Stomach (tissue), 19 donors: ENCODE measurements at places on chromosomes 7 and 10.

DNA sequence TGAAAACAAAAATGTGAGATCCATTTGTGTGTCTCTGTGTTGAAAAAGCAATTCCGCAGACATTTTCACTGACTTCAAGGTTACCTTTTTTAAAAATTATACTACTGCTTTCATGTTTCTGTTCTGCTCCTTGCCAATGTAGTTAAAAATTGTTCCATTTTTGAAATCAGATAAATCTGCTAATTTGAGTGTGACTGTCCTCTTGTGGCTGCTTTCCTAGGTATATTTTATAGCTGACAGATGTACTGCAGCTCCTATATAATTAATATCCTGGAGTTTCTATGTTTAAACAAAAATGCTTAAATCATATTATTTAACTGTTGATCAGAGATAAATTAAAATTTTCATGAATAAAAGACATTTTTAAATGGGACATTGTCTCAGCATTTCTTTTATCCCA is 177.6 kb upstream of the LRRTM3 start:
- DNase-seq: no peak
- no peaks in the 10 kb centered on the region for H3K36me3 ChIP-seq
- H3K27me3 ChIP-seq: no peaks in the 10 kb centered on the region
- no peak overlapping the region for H3K27ac ChIP-seq

GRCh38 chr7:39451901-39452300 is 114.3 kb upstream of the YAE1 start:
- H3K4me1 ChIP-seq: no peaks in the 10 kb centered on the region
- H3K36me3 ChIP-seq: no peaks in the 10 kb centered on the region
- H3K27ac ChIP-seq: no peak overlapping the region
- peaks cover 9% of the 10 kb centered on the region for H3K27me3 ChIP-seq
- H3K4me3 ChIP-seq: no peak overlapping the region

DNA sequence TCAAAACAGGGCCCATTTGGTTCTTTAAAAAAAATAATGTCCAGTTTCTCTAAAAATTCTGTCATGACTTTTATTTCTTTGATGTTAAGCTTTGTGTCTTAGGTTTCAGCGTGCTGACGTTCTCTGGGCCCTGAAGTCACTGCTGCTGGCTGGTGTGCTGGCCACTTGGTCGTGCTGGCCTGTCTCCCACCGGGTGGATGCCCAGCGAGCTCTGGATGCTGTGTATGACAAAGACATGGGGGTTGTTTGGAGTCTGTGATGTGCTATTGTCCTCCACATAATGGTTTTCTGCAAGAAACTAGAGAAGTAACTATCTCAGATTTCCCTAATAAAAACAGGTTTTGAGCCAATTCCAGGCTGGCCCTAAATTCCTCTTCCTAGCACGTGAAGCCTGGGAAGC is 9.5 kb upstream of the IDI2 start:
- no peak overlapping the region for H3K27ac ChIP-seq
- H3K27me3 ChIP-seq: no peaks in the 10 kb centered on the region
- H3K4me3 ChIP-seq: no peak overlapping the region

- H3K36me3 ChIP-seq: no peaks in the 10 kb centered on the region
- no peaks in the 10 kb centered on the region for H3K27me3 ChIP-seq
- DNase-seq: no peak
- H3K4me1 ChIP-seq: peaks cover 14% of the 10 kb centered on the region
- H3K4me3 ChIP-seq: no peak overlapping the region
Observed at GRCh38 chr7:112395411-112395810, 54.8 kb upstream of the IFRD1 start.

DNA sequence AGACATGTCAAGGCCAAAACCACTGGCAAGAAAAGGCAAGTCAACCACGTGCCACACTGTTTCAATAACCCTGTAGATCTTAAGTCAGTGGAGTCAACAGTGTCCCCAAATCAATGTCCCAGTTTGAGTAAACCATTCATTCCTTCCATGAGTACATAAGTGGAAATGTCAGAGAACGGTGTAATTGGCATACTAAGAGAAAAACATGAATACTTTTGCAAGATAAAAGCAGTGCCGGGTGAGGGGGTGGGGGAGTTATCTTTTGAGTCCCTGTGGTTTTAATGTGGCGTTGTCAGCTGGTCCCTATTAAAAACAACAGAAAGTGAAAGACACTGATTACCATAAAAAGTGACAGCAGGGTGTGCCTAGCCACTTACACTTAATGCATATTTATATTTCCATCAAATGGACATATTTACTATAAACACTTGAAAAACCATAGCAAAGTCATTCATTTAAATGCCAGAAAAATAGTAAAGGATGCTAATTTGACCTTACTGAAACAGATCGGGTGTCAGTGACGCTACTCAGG is 37.8 kb downstream of the RSU1 start:
- no peak for DNase-seq
- H3K4me1 ChIP-seq: peaks cover 15% of the 10 kb centered on the region
- H3K36me3 ChIP-seq: no peaks in the 10 kb centered on the region
- H3K27ac ChIP-seq: no peak overlapping the region
- H3K4me3 ChIP-seq: no peak overlapping the region

- H3K36me3 ChIP-seq: no peaks in the 10 kb centered on the region
- no peak overlapping the region for H3K27ac ChIP-seq
- no peak overlapping the region for H3K4me3 ChIP-seq
- no peaks in the 10 kb centered on the region for H3K4me1 ChIP-seq
Observed at GRCh38 chr7:128155100-128155740, 85.9 kb upstream of the LEP start.

DNA sequence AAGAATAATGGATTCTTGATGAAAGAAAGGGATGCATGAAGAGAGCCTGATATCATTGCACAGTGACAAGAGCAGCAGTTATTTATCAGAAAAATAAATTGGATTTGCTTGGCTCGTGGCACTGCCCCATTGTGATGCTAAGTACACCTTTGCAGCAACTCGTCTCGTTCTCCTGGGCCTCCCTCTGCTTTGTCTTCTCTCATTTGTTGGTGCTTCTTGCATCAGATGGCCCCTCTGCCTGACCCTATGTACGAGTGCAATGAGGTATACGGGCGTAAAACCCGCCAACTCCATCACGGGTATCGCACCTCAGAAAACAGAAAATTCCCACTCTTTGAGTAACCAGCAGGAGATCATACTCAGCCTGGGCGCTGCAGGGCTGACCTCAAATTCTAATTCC is 107.2 kb upstream of the C10orf90 start:
- no peaks in the 10 kb centered on the region for H3K4me1 ChIP-seq
- no peak overlapping the region for H3K27ac ChIP-seq

DNA sequence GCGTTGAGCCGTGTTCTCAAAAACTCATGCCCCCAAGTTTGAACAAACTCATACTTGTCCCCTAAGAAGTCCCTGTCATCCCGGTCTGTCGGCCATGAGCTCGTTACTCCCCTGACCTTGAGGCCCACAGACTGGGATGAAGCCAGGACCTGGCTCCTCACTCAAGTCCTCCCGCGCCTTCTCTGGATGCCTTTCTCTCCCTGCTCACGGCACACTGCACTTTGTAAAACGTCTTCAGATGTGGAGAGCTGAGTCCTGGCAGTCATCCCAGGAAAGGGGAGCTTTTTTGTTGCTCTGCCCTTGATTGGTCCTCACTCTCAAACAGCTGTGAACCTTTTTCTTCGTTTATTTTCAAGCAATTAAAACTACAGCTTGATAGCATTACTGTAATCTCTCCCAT is 110.8 kb downstream of the JAZF1 start:
- no peak overlapping the region for H3K4me3 ChIP-seq
- H3K4me1 ChIP-seq: peaks cover 34% of the 10 kb centered on the region
- peak; percentile 90 for DNase-seq

DNA sequence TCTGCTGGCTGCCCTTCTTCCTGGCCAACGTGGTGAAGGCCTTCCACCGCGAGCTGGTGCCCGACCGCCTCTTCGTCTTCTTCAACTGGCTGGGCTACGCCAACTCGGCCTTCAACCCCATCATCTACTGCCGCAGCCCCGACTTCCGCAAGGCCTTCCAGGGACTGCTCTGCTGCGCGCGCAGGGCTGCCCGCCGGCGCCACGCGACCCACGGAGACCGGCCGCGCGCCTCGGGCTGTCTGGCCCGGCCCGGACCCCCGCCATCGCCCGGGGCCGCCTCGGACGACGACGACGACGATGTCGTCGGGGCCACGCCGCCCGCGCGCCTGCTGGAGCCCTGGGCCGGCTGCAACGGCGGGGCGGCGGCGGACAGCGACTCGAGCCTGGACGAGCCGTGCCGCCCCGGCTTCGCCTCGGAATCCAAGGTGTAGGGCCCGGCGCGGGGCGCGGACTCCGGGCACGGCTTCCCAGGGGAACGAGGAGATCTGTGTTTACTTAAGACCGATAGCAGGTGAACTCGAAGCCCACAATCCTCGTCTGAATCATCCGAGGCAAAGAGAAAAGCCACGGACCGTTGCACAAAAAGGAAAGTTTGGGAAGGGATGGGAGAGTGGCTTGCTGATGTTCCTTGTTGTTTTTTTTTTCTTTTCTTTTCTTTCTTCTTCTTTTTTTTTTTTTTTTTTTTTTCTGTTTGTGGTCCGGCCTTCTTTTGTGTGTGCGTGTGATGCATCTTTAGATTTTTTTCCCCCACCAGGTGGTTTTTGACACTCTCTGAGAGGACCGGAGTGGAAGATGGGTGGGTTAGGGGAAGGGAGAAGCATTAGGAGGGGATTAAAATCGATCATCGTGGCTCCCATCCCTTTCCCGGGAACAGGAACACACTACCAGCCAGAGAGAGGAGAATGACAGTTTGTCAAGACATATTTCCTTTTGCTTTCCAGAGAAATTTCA is 1.7 kb downstream of the ADRB1 start:
- peak overlapping the region; percentile 85 for H3K27ac ChIP-seq
- peak overlapping the region; percentile 43 for H3K4me3 ChIP-seq
- H3K36me3 ChIP-seq: no peaks in the 10 kb centered on the region
- DNase-seq: peak; percentile 51
- peaks cover 5% of the 10 kb centered on the region for H3K4me1 ChIP-seq
